Activated naive CD4-positive, alpha-beta T cell treated with anti-CD3 and anti-CD28 coated beads for 36 hours (primary cell): ENCODE measurements at places on chromosomes 1 and 21.

GRCh38 chr1:15908597-15908996 lies 61.1 kb downstream of the SPEN start:
- no peak for DNase-seq

DNA sequence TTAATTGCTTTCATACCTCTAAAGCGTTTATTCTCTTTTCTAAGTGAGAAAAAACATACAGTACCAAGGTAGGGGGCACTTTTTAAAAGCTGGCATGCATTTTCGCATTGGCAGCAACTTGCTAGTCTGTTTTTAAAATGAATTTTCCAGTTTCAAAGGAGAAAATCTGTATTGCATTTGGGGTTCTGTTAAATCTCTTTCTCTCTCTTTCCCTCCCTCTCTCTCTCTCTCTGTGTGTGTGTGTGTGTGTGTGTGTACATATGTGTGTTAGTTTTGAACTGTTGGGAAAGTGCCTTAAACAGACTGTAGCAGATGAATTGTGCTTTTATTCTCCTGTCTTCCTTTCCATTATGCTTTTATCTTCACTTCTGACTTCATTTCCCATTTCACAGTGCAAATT lies 7.3 kb downstream of the NIBAN1 start:
- DNase-seq, result no peak

- no peak for DNase-seq
Measured at GRCh38 chr1:224669403-224669802, 53.3 kb downstream of the CNIH3 start.

DNA sequence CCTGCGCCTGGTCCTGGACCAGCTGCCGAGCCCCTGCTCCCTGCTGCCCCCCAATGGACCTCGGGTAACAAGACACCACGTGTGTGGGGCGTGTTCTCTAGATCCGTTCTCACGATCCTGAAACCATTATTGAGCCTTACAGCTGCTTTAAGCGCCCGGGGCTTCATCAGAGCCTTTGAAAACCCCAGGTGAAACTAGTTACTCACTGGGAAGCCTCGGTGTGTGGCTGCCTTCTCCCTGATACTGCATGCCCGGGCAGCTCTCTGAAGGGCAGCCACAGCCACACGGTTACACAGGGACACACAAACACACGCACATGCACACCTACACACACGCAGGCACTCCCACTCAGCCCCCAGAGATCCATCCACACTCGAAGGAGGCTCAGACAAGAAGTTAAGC lies 5.3 kb downstream of the HES2 start:
- DNase-seq, result peak; percentile 77

DNA sequence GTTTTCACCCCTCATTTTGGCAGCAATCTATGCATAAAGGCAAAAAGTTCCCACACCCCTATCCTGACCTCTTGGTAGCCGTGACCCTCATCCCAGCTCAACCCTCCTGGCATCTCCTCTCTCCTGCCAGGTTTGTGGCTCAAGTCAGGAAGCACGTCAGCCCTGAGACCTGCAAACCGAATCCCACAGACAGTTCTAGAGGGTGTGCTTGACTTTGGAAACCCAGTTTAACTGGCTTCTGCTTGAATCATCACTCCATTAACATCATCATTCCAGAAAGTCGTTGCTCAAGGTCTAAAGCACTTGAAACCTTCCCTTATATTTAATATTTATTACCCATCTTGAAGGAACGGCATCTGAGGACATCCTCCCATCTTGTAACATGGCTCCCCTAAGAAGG lies 133.4 kb upstream of the ERG start:
- DNase-seq, result no peak

DNA sequence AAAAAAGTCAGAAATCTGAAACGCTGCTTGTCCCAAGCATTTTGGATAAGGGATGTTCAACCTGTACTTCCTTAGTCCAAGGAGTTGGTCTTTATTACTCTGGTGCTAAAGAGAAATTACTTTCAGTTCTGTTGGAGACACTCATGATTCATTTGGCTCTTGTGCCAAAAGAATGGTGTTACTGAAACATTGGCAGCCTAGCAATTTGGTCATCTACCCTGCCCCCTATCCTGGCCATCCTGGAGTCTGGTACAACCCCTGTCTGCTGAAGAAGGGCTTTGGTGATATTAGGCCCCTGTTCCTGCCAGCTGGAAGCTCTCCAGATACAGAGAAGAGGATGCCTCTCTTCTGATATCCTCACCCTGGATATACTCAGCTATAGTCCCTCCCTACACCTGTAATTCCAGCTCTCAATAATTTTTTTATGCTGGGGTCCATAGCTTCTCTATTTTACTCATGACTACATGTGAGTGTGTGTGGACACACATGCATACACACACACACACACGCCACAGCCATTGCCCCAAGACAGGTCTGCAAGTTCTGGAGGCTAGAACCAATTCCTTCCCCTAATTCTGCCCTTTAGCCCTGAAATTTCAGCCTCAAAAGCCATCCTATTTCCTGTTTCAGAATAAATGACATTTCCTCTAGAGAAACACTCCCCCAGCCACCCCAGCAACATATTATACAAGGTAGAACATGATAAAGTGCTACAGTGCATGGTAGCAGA lies 40.0 kb downstream of the LHX8 start:
- no peak for DNase-seq

DNA sequence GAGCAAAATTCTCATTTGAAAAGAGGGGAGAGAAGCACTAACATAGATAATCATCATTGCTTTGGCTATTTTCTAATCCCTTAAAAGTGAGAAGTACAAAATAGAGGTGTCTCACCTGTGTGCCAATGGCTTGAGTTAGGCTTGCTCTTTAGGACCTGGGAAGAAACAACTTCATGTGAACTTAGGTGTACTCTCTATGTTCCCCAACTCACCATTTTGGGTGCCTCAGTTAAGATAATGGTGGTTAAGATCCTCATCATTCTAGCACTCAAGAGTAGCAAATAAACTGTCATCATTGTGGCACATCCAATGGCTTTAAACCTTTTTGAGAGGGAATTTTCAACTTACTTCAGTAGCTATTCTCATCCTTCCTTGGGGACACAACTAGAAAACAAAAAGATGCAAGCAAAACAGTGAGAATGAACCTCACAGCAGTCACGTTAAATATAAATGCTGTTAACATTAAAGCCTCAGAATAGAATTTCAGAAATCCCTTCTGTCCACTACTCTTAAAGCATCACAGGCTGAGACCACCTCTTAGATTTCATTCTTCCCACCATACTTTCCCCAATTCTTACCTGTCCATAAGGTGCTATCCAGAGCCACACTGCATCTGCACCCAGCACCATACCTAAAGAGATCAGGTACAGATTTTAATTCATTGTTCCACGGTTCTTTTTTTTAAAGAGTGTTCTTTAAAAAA lies 1.2 kb downstream of the GAS5 start:
- DNase-seq, result no peak

DNA sequence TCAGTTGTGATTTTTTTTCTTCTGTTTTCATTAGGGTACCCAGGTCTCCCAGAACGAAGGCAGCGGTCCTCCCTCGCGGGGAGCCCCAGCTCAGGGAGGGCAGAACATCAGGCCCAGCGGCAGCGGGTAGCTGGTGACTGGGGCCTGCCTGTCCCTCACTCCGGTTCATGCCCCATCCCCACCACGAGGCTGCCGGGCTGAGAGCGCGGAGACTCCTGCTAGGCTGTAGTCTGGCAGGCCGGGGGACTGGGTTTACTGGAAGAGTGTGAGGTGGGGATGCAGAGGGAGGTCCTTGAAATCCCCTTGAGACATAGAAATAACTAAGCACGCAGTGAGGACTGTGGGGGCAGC lies 10.5 kb downstream of the BRINP2 start:
- DNase-seq, result no peak

- DNase-seq, result no peak
Measured at GRCh38 chr1:19342062-19342750, 30.1 kb downstream of the SLC66A1 start.

DNA sequence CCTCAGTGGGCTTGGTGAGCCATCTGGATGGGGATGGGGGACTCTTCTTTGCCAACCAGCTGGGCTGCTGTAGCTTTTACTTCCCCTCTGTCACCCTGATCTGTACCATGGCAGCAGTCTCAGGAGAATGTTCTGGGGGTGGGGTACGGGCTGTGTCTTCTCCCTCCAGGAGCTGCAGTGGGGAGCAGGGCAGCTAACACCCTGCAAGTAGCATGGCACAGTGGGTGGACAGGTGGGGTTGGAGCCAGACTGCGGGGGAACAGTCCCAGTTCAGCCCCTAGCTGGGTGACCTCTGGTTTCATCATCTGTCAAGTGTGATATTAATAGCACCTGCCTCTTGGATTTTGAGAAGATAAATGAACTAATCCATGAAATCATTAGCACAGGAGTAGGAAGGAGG lies 3.1 kb downstream of the NFASC start:
- DNase-seq, result no peak

GRCh38 chr1:104699433-104699832 lies 949.7 kb downstream of the AMY1C start:
- DNase-seq, result no peak

DNA sequence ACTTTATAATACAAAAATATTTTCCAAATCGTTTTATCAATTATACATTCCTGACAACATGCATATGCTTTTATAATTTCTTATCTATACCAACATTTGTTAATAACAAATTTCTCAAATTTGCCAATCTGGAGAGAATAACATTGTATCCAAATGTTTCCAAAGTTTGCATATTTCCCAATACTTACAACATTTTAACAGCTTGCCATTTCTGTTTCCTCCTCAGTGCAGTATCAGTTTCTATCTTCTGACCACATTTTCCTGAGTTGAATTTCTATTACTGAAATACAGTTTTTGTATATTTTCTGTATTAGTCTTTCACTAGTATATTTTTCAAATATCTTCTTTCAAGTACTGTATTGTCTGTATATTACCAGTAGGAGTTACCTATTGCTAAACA lies 1594.3 kb downstream of the PLA2G4A start:
- no peak for DNase-seq

DNA sequence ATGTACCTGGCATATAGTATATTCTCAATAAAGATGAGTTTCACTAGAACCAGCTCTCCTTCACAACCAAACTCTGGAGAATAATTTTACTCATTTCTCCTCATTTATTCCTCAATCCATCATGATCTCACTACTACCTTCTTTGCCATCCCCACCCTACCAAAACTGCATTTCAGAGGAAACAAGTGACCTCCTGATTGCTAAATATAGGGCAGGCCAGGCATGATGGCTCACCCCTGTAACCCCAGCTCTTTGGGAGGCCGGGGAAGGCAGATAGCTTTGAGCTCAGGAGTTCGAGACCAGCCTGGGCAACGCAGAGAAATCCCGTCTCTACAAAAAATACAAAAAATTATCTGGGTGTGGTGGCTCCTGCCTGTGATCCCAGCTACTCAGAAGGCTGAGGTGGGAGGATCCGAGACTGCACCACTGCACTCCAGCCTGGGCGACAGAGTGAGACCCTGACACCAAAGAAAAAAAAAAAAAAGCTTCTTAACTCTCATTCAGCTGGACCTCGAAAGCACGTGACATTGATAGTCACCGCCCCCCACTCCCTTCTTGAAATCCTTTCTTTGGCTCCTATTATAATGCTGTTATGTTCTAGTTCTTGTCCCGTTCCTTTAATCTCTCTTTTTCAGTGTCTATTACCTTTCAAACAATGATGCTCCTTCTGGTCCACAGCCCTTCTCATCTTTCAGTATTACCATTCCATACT lies 2.1 kb downstream of the TESK2 start:
- no peak for DNase-seq

GRCh38 chr21:32426066-32426465 lies 13.6 kb downstream of the EVA1C start:
- DNase-seq, result no peak
